GM19239 (cell line): ENCODE measurements at places on chromosomes 4 and X.

DNA sequence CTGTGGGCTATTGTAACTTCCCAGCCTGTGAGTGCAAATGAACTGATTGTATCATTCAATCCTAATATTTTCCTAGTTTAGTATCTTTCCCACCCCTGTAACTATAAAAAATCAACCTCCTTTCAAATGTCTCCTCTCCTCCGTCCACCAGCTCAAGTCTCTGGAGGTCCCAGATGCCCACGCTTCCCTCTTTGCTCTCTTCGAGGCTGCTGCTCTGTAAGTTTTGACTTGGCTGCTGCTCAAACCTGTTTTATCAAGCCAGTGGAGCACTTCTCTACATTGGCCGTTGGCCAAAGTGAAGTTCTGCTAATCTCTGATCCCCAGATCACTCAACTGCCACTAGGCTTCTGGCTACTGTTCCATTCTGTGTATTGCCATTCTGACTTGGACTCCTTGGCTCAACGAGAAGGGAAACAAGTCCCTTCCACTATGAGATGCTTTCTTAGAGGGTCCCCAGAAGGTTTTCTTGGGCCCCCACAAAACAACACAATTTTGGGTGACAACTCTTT is 60.7 kb upstream of the RAPGEF2 start:
- no peak for DNase-seq

DNA sequence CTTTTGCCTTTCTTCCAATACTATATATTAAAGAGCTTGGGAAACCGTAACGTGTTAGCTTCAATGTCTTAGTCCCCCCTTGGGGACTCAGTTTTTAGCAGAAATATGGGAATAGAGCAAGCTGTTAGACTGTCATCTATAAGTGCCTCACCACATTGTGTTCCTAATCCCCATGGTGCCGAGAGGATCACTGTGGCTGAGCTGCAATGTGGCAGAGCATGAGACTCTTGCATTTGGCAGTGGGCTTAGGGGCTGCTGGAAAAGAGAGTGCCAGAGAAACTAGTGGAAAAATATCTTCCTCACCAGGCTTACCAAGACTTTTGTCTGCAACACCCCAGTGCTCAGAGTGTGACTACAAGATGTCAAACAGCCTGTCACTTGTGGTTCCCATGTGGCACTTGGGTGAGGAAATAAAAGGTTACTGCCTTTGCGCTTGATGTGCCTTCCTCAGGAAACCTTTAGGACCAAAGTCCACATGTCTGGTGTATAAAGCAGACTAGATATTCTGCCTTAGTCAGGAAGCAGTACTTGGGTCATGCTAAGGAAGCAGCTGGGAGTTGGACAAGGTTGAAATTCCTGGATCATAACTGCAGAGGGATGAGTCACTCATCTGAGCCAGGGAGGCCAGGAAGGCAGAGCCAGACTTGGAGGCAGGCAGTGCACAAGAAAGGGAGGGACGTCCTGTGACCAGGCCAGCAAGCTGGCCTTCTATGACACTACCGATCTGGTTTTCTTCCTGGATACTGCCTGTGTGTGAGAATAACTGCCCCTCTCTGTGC is 9.7 kb upstream of the MAGEA4 start:
- DNase-seq, result no peak

DNA sequence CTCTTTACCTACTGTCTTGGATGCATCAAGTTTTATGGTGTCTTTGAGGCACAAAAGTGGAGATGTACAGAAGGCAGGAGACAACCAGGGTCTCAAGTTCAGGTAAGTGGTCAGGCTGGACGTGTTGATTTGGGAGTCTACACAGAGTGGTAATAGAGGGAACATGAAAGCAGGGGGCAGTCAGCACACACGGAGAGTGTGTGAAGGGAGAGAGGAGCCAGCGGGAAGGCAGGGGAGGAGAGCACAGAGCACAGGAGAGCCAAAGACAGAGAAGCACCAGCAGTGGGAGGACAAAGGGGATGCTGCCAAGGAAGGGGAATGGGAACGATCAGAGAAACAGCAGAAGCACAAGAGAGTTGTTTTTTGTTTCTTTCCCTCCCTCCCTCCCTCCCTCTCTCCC is 32.9 kb downstream of the TMEM150C start:
- DNase-seq, result no peak

GRCh38 chr4:115865736-115866135 is 752.3 kb upstream of the NDST4 start:
- DNase-seq, result no peak

- DNase-seq, result no peak
Observed at GRCh38 chr4:139416073-139416673, 37.7 kb upstream of the RAB33B start.

- no peak for DNase-seq
Observed at GRCh38 chr4:110705440-110705782, 82.5 kb upstream of the PITX2 start.

- no peak for DNase-seq
Observed at GRCh38 chr4:8586246-8586645, 6.1 kb downstream of the GPR78 start.

GRCh38 chrX:69065451-69065850 is 99.8 kb downstream of the PJA1 start:
- DNase-seq, result no peak

GRCh38 chrX:12065251-12065650 is 73.0 kb upstream of the FRMPD4 start:
- DNase-seq, result no peak

DNA sequence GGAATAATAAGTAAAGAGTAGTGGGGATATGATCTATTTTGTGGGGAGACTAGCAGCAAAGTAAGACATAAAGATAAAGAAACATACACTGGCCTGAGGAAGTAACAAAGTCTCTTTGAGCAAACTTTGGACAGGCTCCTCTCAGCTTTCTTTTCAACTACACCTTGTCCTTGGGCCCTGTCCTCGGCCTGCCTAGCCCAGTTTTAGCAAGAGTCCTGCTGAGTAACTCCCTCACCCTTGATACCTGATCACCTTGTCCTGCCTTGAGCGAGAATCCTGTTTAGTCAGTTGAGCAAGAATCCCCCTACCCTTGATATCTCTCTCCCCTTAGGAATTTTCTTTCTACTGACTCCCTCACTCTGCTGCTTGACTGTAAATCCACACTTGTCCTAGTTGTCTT is 11.5 kb downstream of the HNRNPH2 start:
- no peak for DNase-seq
